ENCODE measurements at places on chromosomes 7 and 10. TPM values are rescaled to one million over a fixed set of nuclear protein-coding genes. Genes with fewer than 3 reads are reported as not detected.

Gene CYTH3
- total RNA-seq = 19.9 TPM

Gene SUMF2
- 194 TPM for total RNA-seq

Gene ABLIM1
- total RNA-seq = 12.2 TPM

Gene NAT16
- total RNA-seq = under 0.01 TPM

Gene VAX1
- not detected for total RNA-seq

Gene ZC3HAV1
- 25.3 TPM for total RNA-seq

Gene JCAD
- 2.5 TPM for total RNA-seq

Gene SNX10
- 4.9 TPM for total RNA-seq

Gene TRIM50
- not detected for total RNA-seq

Gene CTBP2
- total RNA-seq = 84.7 TPM

Gene LGI1
- not detected for total RNA-seq

Gene IQUB
- 0.50 TPM for total RNA-seq

Gene TYSND1
- total RNA-seq = 12.1 TPM

Gene FEZF1
- not detected for total RNA-seq

Measured in uterine smooth muscle cell (primary cell).